ENCODE measurements at places on chromosomes 13 and 19.

DNA sequence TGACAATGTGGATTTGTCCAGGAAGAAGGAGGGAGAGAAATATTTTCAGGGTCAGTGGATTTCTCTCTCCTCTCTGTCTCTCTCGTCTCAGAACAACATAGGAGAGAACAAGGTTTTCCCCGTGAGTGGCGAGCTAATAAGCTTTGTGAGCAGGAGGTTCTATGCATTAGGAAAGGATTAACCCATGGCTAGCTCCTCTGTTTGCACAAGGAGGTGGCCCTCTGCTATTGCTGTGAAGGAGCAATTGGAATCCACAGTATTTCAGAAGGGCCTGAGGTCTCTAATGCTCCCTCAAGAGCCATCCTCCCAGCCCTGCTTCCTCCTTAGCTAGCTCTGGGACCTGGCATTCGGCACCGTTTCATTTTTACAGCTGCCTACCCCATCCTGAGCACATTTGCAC lies 288.9 kb upstream of the MAB21L1 start:
- no peak for DNase-seq

GRCh38 chr13:56615572-56615971 lies 525.1 kb upstream of the PRR20A start:
- no peak for DNase-seq

- DNase-seq = no peak
These were observed 179.0 kb upstream of the TSHZ3 start for GRCh38 chr19:31528261-31528660.

DNA sequence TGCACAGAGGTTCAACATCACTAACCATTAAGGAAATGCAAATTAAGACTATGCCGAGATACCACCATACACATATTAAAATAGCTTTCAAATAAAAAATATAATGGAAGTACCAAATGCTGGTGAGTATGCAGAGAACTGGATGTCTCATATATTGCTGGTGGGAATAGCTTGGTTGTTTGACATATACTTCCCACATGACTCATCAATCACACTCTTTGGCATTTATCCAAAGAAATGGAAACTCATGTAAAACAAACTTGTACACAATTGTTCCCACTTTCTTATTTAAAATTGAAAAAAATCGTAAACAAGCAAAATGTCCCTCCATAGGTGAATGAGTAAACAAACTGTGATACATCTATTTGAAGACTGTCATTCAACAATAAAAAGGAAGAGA lies 982.6 kb upstream of the ATXN8OS start:
- no peak for DNase-seq

GRCh38 chr13:76049376-76049746 lies 413.2 kb downstream of the LMO7 start:
- DNase-seq = no peak

DNA sequence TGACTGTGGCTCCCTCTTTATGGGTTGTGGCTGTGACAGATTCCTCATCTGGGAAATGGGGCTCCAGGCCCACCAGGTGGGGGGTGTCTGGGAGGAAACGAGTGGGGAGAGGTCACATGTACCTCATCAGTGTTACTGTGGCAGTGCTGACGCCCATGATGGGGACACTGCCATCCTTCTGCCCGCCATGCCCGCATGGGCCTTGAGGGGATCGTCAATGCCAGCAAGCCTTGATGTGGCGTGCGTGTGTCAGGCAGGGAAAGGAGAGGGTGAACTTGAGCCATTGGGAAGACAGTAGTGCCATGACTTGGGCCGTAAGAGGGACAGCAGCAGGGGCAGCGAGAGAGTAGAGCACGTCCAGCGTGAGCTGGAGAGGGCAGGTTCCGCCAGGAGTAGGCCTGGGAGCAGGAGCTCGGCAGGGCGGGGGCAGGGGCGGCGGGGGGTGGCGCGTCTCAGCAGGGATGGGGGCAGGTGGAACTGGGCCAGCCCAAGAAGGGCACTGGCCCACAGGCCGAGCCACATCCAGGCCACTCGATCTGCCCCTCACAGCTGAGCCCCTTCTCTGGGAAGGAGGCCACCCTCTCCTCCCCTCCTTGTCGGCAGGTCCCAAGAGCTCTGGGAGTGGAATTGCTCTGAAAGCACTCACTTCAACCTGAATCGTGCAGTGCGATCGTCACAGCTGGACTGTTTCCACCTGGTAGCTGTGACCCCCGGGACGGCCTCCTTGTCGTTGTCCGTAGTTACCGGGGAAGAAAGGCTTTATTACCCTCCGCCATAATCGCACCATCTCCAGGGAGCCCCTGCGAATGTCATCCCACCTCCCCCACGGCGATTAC lies 9.9 kb downstream of the KLHL26 start:
- no peak for DNase-seq

- DNase-seq = peak; percentile 70
These were observed 7.1 kb upstream of the GPR18 start for GRCh38 chr13:99265162-99265800.

GRCh38 chr13:79538757-79539156 lies 57.8 kb downstream of the NDFIP2 start:
- no peak for DNase-seq

DNA sequence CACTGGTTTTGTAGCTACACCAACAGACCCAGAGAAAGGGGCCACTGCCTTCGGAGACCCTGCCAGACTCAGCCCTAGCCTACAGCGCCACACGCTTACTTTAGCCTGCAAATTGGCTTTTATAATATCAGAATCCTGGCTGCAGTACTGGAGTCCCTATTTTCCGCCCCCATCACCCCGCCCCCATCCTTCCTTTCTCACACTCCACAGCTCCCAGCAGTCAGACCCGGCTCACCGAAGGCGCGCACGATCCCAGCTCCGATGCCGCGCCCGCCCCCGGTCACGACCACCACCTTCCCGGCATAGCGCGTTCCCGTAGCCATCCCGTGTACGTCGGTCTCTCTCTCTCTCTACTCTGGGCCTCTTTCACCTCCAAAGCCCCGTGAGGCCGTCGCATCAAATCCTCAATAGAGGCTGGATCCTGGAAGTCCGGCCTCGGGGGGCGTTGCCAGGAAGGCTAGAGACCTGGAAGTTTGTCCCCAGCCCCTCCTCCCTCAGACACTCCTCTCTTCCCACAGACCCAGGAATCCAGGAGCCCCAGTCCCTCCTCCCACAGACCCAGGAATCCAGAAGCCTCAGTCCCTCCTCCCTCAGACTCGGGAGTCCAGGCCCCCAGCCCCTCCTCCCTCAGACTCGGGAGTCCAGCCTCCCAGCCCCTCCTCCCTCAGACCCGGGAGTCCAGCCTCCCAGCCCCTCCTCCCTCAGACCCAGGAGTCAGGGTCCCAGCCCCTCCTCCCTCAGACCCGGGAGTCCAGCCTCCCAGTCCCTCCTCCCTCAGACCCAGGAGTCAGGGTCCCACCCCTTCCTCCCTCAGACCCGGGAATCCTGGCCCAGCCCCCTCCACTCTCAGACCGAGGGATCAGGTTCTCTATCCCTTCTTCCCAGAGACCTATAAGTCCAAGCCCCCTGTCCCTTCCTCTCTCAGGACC lies at the start of gene HSD17B14:
HSD17B14 (minus strand) TSS at position 403 of the 929 bp plus-strand sequence; CDS start at position 323, 80 bp downstream.
- DNase-seq = no peak

- no peak for DNase-seq
These were observed 17.3 kb downstream of the PARP4 start for GRCh38 chr13:24495151-24495729.

DNA sequence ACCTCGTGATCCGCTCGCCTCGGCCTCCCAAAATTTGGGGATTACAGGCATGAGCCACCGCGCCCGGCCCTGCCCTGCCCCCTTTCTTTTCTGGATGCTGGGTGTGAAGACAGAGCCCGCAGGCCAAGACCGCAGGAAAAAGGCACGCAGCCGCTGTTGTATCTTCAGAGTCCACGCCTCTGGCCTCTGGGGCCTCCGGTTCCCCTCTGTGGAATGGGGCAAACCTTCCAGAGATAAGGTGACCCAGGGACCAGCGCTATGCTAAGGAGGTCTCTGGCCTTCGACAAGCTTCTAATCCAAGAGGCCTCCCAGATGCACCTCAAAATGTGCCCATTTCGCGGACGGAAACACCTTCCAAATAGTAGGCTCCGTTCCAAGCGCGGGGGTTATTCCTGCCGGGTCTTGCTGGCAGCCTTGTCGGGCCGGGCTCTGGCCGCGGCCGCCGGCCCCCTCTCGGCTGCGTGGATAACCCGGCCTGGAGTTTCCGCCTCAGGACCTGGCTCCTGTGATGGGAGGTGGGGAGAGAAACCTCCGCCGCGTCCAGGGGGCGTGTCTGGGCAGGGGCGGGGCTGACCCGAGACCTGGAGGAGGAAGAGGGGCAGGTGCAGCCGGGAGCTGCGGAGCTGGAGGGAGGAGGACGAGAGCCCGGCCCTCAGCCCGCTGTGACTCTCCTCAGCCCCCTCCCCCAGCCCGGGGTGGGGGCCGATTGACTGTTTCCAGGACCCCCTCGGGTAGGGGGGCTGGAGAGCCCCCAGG lies 13.1 kb downstream of the TJP3 start:
- peak; percentile 75 for DNase-seq

DNA sequence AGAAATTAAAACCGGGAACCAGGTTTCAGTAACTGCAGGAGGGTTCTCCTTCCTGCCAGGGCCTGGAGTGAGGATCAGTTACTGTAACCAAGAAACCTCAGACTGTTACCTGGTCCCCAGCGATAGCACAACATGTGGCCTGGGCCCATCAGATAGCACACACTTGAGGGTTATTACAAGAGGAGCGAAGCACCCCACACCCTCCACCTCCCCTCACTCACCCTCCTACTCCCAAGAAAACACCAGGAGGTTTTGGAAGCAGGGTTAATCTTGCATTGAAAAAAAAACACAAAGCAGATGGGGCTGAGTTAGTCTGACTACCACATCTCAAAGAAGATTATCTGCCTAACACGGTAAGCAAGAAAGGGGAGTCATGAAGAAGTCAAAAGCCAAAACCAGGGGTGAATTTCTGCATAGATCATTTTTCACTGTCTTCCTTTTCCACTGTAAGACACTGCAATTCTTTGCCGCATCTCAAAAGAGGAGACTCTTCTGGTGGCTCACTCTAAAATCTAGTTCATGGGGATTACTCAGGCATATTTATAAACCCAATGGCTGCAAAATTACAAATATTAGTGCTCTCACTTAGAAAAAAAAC lies 75.9 kb upstream of the DOCK9 start:
- DNase-seq = no peak

- no peak for DNase-seq
These were observed 18.9 kb downstream of the ELAVL1 start for GRCh38 chr19:7986321-7987113.

DNA sequence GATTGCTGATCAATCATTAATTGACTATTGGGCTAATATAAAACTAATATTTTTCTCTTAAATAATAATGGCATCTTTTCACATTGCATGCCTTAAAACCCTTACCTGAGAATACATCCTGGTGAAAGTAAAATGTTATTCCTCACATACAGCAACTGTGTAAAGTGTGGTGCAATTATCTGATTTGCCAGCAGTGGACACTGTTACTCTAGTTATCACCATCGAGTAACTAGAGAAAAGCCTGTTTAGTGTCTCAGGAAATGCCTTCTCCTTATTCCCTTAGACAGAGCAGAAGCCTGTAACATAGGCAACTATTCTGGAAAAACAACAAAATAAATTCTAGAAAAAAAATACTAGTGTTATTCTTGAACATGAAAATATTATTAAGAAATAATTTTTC lies 459.8 kb downstream of the FGF14 start:
- no peak for DNase-seq

DNA sequence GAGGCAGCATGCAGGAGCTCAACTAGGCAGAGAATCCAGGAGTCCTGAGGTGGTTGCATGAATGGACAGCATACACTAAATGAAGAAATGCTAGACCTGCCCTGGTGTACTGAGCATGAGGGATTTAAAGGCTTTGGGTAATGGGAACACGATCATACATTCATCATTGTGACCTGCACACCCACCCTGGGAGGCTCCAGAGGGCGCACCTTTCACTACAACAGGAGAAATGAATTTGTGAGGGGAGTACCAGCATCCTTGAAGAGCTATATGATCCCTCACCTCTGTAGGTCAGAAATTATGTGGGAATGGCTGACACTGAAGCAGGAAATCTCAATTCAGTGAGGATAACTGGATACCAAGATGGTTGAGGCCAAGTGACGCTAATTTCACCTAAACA lies 8.9 kb downstream of the KLK2 start:
- DNase-seq = no peak

DNA sequence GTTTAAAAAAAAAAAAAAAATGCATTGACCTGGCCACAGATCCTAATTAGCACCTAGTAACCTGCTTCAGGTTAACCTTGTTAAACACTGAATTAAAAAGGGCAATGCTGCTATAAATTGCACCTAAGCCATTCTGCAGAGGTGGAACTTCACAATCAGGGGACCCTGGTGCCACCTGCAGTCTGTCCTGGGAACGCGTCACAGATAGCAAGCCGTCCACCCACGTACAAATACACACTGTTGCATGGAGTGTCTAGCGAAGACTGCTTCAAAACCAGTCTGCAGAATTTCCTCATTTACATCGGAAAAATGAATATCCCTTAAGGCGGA lies 169.3 kb downstream of the COL4A1 start:
- no peak for DNase-seq

GRCh38 chr19:38711726-38712153 lies 32.5 kb downstream of the CAPN12 start:
- DNase-seq = no peak

DNA sequence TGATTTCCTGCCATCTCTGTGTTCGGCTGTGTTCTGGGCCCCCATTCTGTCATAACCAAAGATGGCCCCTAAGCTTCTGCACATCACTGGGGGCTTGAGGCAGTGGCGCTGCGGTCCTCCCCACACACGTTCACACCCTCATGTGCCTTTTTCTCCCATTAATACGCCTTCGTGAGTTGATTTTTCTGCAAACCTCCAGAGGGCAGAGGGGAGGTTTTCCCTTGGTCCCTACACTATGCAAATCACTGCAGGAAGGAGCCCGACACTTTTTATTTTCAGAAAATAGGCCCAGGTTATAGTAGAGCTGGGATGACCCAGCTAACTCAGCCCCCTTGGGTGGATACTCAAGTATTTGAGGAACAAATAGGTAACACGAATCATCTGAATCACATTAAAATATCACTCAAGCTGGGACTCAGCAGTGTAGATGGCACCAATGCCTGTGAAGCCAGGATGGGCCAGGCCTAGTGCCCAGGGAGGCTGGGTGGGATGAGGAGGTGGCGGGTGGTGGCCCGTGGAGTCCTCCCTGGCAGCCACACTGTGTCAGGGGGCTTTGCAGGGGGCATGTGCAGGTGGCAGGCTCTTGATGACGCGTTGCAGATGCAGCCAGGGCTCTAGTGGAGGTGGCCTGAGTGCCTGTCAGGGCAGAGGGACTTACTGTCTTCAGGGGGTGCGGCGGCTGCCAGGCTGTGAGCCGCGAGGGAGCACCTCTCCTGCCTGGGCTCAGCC lies 234.3 kb downstream of the TEX29 start:
- DNase-seq = no peak

DNA sequence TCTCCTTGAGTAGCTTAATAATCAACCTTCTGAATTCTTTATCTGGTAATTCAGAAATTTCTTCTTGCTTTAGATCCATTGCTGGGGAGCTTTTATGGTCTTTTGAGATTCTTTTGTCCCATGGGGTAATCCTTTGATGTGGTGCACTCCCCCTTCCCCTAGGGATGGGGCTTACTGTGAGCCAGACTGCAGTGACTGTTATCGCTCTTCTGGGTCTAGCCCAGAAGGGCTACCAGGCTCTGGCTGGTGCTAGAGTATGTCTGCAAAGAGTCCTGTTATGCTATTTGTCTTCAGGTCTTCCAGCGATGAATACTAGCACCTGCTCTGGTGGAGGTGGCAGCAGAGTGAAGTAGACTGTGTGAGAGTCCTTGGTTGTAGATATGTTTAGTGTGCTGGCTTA lies 41.7 kb downstream of the UFM1 start:
- DNase-seq = no peak

Data from stimulated activated CD4-positive, alpha-beta T cell treated with anti-CD3 and anti-CD28 coated beads, TNF-alpha, amount 100 ng/mL, for 24 hours (primary cell).